ENCODE measurements at places on chromosomes 2 and 18. TPM values are rescaled to one million over a fixed set of nuclear protein-coding genes. Genes with fewer than 3 reads are reported as not detected.

GREB1L gene
- total RNA-seq, result not detected

KCNF1 gene
- not detected for total RNA-seq

ABCG8 gene
- not detected for total RNA-seq

EFEMP1 gene
- not detected for total RNA-seq

SCN3A gene
- total RNA-seq, result not detected
